Left kidney (tissue), 8 donors: ENCODE measurements at places on chromosomes 2 and 18. TPM values are rescaled to one million over a fixed set of nuclear protein-coding genes. Genes with fewer than 3 reads are reported as not detected.
A peak's percentile ranks its signal among the peaks of the same experiment; 100 is the strongest.

GRCh38 chr2:42425697-42426096, 64.7 kb upstream of the COX7A2L start:
- DNase-seq: no peak

GRCh38 chr2:136226903-136227302, 109.0 kb upstream of the CXCR4 start:
- DNase-seq: no peak

DNA sequence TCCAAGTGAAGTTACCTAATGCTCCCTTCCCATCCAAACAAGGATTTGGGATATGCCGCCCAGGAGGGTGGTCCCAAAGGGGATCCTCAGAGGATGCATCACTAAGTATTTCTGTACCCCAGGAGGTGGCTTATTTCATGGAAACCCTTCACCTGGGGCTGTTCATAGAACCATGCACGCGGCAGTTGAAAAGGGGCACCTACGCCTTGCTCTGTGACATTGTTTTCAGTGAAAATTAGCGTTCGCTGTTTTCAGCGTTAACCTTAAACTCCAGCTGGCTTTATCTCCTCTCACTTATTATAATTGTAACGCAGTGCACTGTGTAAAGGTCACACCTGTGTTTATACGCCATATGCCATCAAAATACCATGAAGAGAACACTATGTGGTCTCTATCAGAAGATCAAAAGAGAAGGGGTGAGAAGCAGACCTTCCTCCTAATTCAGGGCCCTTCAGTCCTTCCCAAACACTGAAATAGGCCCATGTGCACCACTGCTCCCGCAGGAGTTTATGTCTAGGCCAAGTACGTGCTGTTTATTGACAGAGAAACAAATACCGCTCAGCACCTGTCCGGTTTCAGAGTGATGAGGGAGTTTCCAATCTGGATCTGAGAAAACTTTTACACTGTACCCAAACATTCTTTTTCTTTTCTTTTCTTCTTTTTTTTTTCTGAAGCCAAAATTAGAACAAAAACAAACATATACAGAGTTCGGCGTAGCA, 162.1 kb downstream of the BCL2 start:
- no peak for DNase-seq

The GPD2 gene
- 24.6 TPM for polyA plus RNA-seq

DNA sequence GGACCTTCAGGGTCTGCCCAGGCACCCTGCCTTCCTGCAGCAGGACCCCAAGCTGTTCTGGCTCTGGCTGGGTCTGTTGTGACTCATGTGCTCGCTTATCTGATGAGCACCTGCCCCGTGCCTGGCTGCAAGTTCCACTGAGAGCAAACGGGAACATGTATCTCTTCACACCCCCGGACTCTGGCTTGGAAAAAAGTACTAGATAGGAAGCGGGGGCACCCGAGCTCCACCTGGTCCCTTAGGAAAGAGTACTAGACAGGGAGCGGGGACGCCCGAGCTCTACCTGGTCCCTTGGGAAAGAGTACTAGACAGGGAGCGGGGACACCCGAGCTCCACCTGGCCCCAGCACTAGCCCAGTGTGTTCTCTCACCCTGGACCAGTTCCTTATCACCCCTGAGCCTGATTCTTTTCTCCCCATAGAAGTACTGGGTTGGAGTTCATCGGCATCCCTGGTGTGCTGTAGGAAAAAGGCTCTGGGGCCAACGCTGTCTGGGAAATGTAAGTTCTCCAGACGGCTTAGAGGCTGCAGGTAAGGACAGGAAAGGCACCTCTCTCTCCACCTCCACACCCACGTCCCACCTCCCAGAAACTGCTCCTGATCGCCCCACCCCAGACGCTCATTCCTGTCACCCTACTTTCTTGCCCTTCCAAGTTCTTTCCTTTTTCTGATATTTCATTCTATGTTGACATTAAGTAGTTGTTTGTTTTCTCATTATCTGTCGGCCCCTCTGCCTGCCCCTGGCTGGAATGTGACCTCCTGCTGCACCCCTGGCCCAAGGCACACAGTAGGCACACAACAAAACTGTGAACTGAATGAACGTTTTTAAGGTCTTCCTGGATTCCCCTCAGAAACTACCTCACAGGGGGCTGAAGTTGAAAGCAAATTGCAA, 40.2 kb downstream of the HDAC4 start:
- no peak for DNase-seq

DNA sequence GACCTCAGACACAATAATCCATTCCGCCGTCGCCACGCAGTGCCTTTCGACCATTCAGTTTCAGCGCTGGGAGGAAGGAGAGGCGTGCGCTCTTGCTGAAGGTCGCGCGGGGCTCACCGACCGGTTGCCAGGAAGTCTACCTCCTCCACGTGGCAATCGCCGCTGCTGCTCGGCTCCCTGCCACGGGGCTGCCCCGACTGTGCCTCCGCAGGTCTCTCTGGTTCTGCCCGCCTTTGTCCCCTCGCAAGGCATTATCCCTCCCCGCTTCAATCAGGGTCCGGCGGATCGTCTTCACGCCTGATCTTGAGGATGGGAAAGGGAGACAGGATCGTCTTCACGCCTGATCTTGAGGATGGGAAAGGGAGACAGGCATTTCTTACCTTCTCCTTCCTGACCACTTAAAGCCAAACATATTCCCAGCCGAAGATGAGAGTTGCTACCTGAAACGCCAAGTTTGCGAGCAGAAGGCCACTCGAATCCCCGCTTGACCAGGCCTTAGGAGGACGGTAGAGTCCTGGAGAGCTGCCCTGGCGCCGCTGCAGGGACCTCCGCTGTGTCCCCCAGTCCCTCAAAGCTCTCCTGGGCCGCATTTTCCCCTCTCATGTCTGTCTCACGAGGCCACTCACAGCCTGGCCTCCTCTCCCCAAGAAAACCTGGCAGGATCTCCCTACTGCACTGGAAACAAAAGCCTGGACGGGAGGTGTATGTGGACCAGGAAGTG, 4.3 kb upstream of the GPR45 start:
- DNase-seq: no peak

DNA sequence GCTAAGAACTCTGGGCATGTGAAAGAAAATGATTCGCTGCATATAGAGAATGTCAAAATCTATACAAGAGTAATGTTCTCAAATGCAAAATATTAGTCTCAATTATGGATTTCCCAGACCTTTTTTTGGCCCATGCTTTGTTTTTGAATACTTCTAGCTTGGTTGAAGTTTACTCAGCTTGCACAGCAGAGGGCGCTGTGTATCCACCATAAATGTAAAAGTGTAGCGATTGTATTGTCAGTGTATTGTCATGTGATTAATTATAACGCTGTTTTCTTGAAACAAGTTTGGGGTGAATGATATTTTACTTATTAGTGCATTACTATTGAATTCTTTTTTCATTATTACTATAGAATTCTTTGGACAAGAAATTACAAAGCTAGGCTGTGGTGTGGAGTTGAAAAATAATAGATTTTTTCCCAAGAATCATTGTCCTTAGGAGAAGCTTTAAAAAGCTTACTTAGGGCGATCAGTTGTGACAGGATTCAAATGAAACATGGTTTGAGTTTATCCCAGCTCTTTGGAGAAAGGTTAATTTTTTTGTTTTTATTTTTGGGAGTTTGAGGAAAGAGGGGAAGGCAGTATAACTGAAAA, 98.3 kb downstream of the PIK3C3 start:
- no peak for DNase-seq

The PIEZO2 gene
- 23.7 TPM for polyA plus RNA-seq

DNA sequence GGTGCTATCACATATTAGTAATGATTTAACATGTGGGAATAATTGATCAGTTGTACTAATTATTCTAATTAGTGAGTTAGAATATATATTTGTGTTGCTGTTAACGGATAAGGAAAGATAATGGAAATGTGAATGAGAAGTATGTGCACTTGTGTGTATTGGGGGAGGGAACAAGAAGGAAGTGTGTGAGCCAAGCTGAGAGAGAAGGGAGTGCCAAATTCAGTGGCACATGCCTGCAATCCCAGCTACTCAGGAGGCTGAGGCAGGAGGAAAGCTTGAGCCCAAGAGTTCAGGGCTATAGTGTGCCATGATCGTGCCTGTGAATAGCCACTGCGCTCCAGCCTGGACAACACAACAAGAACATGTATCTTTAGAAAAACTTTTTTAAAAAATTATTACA, 9.3 kb downstream of the BARD1 start:
- no peak for DNase-seq

DNA sequence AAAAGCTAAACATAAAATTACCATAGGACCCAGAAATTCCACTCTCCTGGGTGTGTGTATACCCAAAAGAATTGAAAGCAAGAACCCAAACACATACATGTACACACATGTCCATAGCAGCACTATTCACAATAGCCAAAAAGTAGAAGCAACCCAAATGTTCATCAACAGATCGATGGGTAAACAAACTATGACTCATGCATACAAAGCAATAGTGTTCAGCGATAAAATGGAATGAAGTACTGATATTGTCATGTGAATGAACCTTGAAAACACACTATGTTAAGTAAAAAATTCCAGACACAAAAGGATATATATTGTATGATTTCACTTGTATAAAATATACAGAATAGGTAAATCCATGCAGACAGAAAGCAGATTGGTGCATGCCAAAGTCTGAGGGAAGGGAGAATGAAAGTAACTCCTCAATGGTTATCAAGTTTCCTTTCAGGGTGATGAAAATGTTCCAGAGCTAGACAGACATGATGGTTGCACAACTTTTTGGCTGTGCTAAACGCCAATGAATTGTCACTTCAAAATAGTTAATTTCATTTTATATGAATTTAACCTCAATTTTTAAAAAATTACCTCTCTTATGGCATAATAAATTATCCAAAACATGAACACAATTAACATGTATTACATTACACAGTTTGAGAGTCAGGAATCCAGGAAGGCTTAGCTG, 35.5 kb downstream of the GKN2 start:
- DNase-seq: no peak

DNA sequence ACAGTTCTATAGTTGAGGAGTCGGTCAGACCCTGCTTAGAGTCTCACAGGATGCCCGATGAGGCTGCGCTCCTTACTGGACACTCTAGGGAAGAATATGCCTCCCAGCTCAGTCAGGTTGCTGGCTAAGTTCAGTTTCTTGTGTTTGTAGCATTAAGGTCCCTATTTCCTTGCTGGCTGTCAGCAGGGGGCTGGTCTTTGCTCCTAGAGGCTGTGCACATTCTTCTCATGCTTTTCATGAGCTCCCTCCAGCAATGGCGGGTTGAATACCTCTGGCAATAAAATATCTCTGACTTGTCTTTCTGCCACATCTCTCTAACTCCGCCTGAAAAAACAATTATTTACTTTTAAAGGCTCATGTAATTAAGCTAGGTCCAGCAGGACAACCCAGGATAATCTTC, 79.4 kb upstream of the DNAJC10 start:
- no peak for DNase-seq

- DNase-seq: peak; percentile 53
Measured at GRCh38 chr2:240757086-240757614, 62.9 kb downstream of the KIF1A start.

GRCh38 chr2:238290091-238290509, 1.7 kb upstream of the PER2 start:
- DNase-seq: no peak

DNA sequence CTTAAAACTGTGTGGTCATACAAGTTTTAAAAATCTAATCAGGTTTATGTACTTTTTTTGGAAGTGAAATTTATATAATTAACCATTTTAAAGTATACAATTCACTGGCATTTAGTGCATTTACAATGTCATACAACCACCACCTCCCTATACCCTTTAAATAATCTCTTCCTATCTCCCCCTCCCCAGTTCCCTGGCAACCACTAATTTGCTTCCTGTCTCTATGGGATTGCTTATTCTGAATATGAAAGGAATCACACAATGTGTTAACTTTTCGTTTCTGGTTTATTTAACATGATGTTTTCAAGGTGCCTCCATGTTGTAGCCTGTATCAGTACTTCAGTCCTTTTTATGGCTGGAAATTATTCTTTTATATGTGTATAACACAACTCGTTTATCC, 19.4 kb downstream of the CHMP3 start:
- DNase-seq: no peak

The SOWAHC gene
- 16.7 TPM for polyA plus RNA-seq

The C2orf72 gene
- 4.0 TPM for polyA plus RNA-seq

The CNRIP1 gene
- polyA plus RNA-seq: 21.5 TPM

DNA sequence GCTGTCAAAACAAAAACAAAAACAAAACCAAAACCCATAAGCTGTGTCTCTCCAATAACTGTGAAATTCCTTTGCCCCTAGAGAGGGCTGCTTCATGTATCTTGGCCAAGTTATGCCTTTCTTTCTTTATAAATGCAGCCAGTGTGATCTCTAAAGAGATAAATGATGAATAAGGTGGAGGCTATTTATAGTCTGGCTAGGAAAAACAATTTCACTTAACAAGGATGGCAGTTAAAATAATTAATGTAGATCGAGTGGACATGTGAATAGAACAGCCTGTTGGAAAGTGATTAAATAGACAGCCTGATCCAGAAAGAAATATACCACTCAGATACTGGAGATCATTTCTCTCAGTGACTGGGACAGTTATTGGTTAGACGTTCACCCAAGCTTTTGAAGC, 1666.9 kb upstream of the CELF4 start:
- DNase-seq: no peak

- no peak for DNase-seq
Measured at GRCh38 chr2:213066443-213066743, 85.0 kb downstream of the IKZF2 start.

The DSG1 gene
- 0.05 TPM for polyA plus RNA-seq

DNA sequence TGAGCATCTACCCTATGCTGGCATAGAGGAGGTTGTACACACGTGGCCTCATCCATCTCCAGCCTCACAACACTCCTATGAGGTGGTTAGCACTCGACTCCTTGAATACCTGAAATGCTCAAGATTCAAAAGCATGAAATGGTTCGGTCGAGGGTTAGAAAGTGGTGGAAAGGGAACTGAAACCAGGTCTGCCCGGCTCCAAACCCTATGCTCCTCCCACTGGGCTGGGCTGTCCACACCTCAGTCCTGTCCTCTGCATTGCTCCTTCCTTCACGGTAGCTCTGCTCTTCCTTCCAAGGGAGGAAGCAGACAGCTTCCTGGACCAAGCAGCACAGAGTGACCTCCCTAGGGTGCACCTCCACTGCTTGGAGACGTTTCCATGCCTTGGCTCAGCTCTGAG, 565.2 kb upstream of the ID2 start:
- DNase-seq: no peak

- DNase-seq: no peak
Measured at GRCh38 chr2:183162362-183162761, 38.1 kb downstream of the NUP35 start.

GRCh38 chr2:145931781-145932395, 1412.0 kb upstream of the ZEB2 start:
- no peak for DNase-seq

The CAPN14 gene
- polyA plus RNA-seq: 0.13 TPM

DNA sequence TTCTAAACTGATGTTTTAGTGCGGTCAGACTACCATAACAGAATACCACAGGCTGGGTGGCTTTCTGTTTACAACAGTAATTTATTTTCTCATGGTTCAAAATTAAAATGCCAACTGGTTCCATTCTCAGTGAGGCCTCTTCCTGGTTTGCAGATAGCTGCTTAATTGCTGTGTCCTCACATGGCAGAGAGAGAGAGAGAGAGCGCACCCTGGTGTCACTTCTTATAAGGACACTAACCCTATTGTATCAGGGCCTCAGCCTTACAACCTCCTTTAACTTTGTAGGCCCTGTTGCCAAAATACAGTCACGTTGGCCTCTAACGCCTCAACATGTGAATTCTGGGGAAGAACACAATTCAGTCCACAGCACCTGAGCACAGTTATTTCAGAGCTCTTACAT, 37.5 kb upstream of the ZNF385B start:
- peak; percentile 7 for DNase-seq

- DNase-seq: no peak
Measured at GRCh38 chr2:6574121-6574520, 291.6 kb downstream of the CMPK2 start.

GRCh38 chr2:121185571-121186074, 99.4 kb downstream of the TFCP2L1 start:
- DNase-seq: no peak

GRCh38 chr2:86625096-86625495, 1.4 kb upstream of the RNF103 start:
- DNase-seq: peak; percentile 3
